ENCODE measurements at places on chromosomes 3 and 15.

GRCh38 chr3:129575997-129576384 lies 30.5 kb downstream of the PLXND1 start:
- no peak for DNase-seq

GRCh38 chr15:77634266-77634962 lies 1.7 kb upstream of the LINGO1 start:
- peak; percentile 88 for DNase-seq

- no peak for DNase-seq
These were observed 27.2 kb upstream of the ATP11B start for GRCh38 chr3:182766099-182766498.

- DNase-seq: no peak
These were observed 545.8 kb upstream of the ALCAM start for GRCh38 chr3:104820959-104821358.

DNA sequence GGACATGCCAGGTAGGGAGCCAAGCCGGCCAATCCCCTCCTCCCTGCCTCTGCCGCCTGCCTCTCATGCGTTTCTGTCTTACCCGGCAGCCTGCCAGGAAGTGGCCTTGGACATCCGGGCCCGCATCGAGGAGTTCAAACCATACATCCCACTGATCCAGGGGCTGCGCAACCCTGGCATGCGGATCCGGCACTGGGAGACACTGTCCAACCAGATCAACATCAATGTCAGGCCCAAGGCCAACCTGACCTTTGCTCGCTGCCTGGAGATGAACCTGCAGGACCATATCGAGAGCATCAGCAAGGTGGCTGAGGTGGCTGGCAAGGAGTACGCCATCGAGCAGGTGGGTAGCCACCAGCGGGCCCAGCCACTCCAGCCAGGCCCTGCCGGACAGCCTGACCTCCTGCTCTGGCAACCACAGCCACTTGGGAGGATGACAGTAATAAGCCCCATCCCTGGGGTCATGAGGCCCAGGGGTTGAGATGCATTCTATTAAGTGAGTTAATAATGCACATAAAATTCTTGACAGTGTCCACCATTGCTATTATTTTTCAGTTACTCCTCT lies 37.3 kb downstream of the DNAH1 start:
- DNase-seq: no peak

DNA sequence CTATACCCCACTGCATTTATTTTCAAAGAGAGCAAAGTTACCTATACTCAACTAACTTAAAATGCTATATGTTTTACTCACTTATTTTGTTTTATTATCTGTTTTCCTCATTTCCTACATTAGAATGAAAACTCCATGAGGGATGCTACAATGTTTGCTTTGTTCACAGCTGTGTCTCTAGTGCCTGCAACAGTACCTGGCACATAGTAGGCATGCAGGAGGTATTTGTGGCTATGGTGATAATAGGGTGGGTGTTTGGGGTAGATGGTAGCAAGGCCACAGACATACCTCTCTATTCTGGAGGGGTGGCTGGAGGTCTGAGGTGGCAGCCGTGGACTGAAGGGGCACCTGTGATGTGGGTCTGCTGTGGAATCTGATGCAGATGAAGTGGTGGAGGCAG lies 24.7 kb upstream of the SMAD6 start:
- DNase-seq: no peak

DNA sequence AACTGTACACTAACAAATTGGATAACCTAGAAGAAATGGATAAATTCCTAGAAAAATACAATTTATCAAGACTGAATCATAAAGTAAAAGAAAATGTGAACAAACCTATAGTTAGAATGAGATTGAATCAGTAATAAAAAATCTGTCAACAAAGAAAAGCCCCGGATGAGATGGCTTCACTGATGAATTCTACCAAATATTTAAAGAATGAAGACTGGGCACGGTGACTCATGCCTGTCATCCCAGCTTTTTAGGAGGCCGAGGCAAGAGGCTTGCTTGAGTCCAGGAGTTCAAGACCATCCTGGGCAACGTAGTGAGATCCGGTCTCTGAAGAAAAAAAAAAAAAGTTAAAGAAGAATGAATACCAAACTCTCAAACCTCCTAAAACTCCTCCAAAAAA lies 17.7 kb upstream of the AP4E1 start:
- DNase-seq: no peak

- no peak for DNase-seq
These were observed 142.3 kb downstream of the IL5RA start for GRCh38 chr3:2967871-2968270.

DNA sequence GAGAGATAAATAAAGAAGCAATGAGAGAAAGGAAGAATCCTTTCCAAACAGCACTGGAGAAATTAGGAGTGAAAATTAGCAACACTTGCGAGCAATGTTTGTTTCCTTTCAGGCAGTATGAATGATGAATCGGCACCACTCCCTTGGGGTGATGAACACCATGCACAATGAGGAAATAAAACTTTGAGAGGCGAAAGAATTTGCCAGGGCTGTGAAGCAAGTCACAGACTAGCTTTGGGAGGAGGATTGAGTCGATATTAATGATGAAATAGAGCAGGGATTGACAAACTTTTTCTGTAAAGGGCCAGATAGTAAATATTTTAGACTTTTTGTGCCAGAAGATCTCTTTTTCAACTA lies 237.7 kb downstream of the AGBL1 start:
- DNase-seq: no peak

DNA sequence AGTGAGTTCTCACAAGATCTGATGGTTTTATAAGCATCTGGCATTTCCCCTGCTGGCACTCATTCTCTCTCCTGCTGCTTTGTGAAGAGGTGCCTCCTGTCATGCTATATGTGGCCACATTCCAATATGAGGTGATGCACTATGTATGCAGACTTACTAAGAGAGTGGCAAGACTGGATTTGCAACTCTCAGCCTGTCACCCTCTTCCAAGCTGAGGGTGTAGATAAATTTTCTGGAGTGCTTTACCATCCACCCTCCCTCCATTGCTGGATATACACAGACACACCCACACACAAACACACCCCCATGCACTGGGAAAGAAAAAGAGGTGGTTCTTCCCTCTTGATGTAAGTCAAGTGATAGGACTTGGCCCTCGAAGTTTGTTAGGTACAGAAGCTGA lies 30.2 kb upstream of the CHMP2B start:
- DNase-seq: no peak

DNA sequence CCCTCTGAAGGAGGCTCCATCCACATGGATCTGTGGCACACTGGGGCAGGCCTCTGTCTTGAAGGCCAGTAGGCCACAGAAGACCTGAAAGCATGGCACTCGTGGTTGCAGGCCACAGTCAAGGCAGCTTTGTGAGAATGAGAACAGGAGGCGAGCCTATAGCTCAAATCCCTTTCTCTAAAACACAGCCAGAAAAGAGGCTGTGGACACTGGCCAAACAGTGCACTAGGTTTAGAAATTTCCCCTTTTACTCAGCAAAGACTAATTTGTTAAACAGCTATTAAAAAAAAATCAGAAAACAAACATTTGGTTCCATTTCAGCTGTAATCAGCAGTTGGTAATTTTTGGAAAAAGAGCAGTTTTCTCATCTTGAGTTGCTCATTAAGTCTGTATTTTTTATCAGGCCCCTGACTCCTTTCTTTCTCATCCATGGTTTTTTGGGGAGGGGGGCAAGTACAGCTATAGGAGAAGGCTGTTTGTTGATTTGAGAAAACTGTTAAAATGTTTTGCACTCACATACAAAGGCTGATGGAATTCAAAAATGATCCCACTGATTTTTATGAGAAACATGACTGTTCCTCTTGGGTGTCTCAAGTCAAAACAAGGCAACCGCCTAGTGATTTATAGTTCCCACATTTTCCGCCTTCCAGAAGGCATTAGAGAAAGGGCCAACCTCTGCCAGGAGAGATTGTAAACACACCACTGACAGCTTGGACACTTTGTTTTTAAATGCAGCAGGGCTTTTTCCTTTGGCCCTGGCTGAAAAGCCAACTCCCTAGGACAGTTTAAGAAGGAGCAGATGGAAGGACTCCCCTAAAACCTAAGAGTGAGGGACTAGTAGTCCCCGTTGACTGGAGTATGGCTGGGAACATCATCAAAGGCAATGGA lies 28.1 kb downstream of the PARP16 start:
- no peak for DNase-seq

GRCh38 chr3:76986876-76987474 lies 52.9 kb upstream of the ROBO2 start:
- DNase-seq: no peak

DNA sequence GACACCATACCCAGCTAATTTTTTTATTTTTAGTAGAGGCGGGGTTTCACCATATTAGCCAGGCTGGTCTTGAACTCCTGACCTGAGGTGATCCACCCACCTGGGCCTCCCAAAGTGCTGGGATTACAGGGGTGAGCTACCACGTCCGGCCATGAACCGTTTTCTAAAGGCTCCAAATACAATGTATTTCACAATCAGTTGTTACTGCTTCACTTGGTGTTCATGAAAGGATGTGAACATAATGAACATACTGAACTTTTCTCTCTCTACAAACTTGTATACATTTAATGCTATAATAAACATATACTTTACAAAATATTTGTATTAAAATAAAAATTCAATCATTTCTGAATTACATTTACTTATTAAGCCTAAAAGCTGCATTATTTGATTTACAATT lies 28.9 kb downstream of the TBL1XR1 start:
- no peak for DNase-seq

- no peak for DNase-seq
These were observed 53.9 kb downstream of the RLBP1 start for GRCh38 chr15:89167267-89168176.

DNA sequence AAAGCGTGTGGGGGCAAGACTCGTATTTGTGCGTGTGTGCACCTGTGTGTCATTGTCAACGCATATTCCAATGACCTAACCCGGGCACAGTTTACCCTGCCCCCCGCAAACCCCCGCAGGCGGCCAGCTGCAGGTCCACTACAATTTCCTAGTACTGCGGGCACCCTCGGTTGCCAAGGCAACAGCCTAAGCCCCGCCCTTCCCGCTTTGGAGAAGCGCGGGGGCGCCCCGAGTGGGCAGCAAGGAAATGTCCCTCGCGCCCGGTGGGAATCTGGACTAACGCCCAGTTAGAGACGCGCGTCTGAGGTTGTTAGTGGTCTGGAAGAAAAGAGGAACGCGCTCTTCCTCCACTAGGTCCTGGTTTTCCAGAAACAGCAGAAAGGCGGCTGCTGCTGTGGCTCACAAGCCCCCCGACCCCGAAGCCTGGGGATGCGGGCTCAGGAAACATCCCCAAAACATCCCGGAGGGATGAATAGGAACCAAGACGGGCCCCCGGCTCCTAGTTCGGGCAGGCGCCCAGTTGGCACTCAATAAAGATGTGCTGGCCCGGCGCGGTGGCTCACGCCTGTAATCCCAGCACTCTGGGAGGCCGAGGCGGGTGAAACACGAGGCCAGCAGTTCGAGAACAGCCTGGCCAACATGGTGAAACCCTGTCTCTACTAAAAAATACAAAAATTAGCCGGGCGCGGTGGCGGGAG lies 1.1 kb downstream of the ABHD14A start:
- DNase-seq: peak; percentile 84

DNA sequence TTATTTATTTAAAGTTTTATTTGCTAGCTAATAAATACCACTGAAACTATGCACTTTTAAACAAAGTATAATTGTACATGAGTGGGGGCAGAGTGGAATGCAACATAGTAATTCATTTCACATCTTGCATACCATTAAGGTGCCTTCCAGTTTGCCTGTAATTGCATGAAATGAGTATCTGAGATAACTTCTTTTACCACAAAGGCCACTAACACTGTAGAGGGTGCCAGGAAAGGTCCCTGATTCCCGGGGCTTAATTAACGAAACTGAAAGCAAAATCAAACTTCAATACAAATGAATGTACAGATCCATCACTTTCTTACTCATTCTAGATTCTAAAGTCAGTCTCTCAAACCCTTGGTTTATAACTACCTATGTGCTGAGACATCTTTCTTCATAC lies 2.1 kb downstream of the CD47 start:
- no peak for DNase-seq

GRCh38 chr3:128936341-128936740 lies 56.9 kb downstream of the ACAD9 start:
- no peak for DNase-seq

DNA sequence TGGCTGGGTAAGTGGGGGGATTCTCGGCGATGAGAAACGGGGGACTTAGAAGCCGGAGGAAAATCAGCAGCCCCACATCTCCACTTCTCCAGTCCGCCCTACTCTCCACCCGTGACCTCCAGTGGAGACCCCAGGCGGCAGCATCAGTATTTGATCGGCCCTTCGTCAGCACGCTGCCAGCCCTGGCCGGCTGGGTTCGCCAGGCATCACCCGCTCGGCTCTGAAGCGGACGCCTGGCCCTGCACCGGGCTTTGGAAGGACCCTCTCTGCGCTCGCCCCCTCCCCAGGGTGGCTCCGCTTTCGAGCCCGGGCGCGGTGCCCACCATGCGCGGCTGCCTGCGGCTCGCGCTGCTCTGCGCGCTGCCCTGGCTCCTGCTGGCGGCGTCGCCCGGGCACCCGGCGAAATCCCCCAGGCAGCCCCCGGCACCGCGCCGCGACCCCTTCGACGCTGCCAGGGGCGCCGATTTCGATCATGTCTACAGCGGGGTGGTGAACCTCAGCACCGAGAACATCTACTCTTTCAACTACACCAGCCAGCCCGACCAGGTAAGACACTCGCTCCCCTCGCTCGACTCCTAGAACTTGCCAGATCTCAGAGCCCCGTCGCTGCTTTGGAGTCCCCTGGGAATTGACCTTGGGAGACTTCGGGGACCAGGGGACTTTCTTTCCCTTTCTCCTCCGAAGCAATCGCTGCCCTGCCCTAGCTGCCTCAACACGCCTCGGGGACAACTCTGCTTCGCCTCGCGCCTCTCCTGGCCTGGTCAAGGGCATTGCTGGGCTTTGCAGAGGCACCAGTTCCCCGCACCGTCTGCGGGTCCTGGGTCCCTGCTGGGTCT lies 561 bp downstream of the SIDT1 start:
- DNase-seq: peak; percentile 58

GRCh38 chr3:69847303-69847702 lies 108.0 kb downstream of the MITF start:
- DNase-seq: no peak

GRCh38 chr15:78950343-78950742 lies 5.5 kb upstream of the CTSH start:
- no peak for DNase-seq

DNA sequence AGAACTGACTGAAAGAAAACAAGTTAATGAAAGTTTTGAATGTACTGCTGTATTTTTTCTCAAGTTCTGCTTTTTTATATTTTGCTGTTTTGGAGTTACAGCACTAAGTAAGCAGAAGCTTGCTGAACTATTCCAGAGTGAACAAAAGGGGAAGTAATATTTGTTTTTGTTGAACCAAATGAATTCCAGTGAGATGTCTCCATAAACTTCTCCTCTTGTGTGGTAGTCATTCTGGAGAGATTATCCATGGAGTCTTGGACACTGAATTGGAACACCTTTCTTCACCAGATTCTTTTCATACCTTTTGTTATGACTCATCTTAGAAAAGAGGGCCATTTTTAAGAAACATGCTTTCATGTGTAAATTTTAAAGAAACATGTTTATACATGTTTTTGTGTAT lies 8.8 kb downstream of the ANKUB1 start:
- DNase-seq: no peak

GRCh38 chr3:150145659-150146058 lies 175.0 kb upstream of the PFN2 start:
- DNase-seq: no peak

GRCh38 chr3:54578417-54578816 lies 349.4 kb downstream of the LRTM1 start:
- DNase-seq: no peak
